H7 (cell line): ENCODE measurements at places on chromosomes 3 and 15. TPM values are rescaled to one million over a fixed set of nuclear protein-coding genes. Genes with fewer than 3 reads are reported as not detected.

The PPP1R14D gene
- not detected in 2 replicates for total RNA-seq

DNA sequence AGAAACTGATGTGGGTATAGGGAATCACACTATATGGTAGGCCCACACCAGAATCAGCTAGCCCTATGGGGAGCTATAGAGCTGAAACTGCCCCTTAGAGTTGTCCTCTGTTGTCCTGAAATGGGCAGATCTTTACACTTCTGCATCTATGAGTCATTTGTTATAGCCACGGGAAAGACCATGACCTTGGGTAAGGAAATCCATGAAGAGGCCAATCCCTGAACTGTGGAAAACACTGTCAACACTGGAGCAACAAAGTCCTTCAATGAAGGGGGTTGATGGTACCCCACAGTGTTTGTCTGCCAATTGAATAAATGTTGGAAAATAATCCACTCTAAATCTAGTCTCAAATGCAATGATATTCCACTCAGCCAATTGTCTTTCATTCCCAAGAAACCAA lies 5.2 kb upstream of the CD200R1 start:
- DNase-seq: no peak

GRCh38 chr3:195597229-195597628 lies 13.5 kb upstream of the APOD start:
- DNase-seq: no peak

DNA sequence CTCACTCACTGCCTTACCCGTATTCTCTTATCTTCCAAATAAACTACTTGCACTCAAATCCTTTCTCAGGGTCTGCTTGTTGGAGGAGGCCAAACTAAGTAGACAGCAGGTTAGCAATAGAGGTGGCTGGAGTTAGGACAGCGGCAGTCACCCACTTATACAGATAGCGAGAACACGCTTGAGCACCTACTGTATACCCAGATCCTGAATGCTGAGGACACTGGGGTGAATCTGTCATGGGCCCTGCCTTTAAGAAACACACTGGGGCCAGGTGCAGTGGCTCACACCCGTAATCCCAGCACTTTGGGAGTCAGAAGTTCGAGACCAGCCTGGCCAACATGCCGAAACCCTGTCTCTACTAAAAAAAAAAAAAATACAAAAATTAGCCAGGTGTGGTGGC lies 38.0 kb upstream of the TSEN2 start:
- DNase-seq: no peak

The IGSF11 gene
- 0.66 and 0.89 TPM in 2 replicates for total RNA-seq

DNA sequence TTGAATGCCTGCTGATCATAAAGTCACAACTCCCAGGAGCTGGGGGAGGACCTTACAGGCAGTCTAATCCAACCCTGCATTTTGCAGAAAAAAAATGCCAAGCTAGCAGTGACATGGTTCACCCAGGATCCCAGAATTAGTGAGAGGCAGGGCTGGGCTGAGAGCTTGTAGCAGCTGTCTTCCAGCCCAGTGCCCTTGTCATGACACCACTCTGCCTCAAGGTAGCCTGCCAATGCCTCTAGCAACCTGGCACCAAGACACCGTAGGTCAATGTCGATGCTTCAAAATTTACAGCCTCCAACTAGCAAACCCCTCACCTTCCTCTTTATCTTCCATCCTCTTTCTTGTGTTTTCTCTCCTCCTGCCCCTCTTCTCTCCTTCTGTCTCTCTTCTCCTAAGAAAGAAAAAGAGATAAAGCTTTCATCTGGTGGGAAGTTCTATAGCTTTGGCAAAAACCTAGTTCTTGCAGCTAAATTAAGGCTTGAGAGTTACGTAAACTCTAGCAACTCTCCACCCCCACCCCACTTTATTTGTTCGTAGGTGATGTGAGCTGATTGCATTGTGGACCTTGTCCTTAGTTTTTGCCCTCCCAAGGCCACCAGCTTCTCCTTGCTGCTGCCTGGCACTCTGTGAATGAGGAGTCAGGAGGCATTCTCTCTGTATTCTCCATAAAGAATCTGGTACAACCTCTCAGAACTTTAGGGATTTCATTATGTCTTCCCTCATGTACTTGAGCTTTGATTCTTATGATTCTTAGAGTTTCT lies 18.3 kb upstream of the BFSP2 start:
- peak; percentile 3 for DNase-seq

- no peak for DNase-seq
Measured at GRCh38 chr3:139378587-139379241, 10.7 kb downstream of the COPB2 start.

GRCh38 chr3:51408813-51409212 lies 17.7 kb downstream of the RBM15B start:
- DNase-seq: no peak

DNA sequence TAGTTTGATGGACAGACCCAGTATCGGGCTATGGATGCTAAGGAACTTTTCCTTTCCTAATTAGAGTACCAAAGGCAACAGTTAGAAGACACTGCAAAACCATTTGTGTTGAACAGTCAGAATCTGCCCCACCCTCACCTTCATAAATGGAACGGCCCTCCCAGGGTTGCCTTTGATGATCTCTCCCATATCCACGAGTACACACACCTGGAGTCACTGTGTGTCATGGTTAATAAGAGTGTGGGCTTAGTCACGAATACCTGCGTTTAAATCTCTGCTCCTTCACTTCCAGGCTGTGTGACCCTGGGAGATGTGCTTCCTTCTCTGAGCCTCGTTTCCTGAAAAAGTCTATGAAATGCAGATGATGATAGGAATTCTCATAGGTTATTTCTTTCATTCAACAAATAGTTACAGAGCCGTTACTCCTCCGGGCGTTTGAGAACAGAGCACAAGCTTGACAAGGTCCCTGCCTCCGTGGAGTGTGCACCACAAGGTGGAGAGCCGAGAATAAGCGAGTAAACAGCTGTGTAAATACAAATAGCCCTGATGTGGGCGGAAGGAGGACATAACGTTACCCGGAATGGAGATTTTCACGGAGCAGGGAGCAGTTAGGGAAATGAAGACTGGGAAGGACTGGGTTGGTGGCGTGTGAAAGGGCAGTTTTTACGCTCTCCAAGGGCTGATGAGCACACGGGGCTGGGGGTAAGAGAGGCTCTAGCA lies 6.7 kb downstream of the SLC51A start:
- DNase-seq: no peak

DNA sequence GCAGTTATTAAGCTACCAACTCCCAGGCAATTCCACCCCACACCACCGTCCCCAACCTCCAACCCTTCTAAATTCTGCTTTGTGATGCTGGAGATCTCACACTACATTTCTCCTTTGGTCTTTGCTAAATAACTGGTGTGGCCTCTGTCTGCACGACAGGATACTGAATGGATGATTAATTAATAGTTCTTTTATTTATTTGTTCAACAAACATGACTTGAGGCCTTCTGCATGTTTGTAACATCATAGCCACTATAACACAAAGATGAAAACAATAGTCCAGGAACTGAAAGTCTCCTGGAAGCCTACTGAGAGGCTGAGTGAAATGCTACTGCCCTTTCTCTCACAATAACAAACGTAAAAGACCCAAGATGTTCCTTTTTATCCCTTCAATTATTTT lies 609.5 kb upstream of the UBE2E2 start:
- no peak for DNase-seq

The ISLR2 gene
- total RNA-seq: 5.7 and 6.3 TPM in 2 replicates

DNA sequence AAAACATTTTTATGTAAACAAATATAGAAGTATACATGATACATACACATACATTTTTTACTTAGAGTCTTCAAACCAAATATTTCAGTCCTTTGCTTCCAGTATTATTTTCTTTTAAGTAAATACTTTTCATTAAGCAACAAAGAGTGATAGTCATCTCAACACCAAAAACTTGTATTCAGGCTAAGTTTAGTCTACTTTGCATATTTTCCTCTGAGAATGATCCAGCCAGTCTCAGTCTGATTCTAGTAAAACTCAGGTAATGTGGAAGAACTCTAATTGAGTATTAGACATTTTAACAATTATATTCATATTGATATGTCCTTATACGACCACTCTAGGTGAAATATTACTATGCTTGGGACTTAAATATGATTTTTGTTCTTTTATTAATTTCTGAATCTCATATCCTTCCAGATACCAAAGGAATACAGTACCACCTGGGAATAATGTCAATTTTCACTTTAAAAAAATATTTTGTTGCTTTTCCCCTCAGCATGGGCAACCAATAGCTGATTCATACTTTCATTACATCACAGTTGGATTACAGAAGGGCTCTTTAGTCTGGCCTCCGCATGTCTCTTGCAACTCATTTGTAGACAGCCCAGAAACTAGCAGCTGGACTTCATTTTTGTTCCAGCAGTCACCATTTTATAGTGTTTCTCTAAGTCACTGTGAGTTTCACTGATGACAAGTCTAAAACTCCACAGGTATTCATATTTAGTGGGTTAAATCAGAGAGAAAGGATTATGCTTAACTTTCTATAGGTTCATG lies 390.4 kb downstream of the ZBTB20 start:
- DNase-seq: no peak

The SPSB4 gene
- total RNA-seq: 35.1 and 35.6 TPM in 2 replicates

DNA sequence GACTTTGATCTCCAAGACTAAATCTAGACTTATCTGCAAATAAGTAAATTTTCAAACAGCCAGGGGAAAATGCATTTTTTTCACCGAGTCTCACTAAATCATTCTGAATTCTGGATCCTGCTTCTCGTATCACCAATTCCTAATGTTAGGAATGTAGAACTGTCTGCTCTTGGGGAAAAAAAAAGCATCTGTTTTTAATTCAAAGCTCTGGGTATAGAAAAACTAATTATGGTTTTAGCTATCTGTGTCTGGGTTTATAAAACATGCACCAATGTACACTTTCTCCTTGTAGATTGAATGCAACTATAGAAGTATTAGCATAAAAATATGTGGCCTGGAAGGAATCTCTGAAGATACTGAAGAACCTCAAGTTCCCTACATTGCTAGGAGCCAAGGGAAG lies 4.8 kb upstream of the CDAN1 start:
- DNase-seq: no peak

- peak; percentile 33 for DNase-seq
Measured at GRCh38 chr15:28114721-28115622, 15.9 kb upstream of the OCA2 start.

- peak; percentile 62 for DNase-seq
Measured at GRCh38 chr3:150761831-150762661, 923 bp downstream of the SIAH2 start.

GRCh38 chr3:179158336-179159039 lies 10.3 kb downstream of the PIK3CA start:
- no peak for DNase-seq

The NUP210 gene
- total RNA-seq: 40.1 and 50.3 TPM in 2 replicates

DNA sequence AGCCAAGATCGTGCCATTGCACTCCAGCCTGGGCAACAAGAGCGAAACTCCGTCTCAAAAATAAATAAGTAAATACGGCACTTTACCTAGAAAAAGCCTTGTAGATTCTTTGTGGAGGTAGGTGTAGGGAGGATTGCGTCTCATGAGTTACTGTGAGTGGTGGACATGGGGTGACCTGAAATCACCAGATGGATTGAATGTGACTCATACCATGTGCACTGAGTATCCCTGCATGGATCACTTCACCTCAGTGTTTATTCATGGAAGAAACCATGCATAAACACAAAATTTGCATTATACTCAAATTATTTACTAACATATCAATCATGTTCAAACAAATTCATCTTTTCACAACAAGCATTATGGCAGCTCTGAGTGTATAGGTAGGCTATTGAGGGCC lies 55.9 kb downstream of the MRPS25 start:
- DNase-seq: no peak

The RASGRF1 gene
- 0.11 and 0.14 TPM in 2 replicates for total RNA-seq

The IL17RC gene
- 11.6 and 15.3 TPM in 2 replicates for total RNA-seq

The C3orf49 gene
- not detected in 2 replicates for total RNA-seq
